ENCODE measurements at places on chromosomes 6 and 20.

DNA sequence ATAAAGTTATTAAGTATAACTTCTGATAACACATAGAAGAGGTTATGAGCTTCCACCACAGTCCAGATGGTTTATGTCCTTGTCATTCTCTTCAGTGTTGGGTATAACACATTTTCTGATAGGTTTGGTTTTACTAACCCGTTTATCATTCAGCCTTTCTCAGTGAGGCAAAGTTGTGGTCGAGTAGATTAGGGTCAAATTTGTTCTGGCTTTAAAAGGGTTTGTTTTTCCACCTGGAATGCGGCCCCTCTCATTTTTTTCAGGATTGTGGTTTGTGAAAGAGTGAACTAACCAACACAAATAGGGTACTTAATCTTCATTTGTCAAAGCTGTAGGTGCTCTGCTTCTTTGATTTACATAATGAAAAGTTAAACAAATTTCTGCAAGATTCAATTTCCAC is 204.2 kb upstream of the ASCC3 start:
- no peak for DNase-seq

- no peak for DNase-seq
Observed at GRCh38 chr20:53737396-53738038, 143.9 kb upstream of the ZNF217 start.

DNA sequence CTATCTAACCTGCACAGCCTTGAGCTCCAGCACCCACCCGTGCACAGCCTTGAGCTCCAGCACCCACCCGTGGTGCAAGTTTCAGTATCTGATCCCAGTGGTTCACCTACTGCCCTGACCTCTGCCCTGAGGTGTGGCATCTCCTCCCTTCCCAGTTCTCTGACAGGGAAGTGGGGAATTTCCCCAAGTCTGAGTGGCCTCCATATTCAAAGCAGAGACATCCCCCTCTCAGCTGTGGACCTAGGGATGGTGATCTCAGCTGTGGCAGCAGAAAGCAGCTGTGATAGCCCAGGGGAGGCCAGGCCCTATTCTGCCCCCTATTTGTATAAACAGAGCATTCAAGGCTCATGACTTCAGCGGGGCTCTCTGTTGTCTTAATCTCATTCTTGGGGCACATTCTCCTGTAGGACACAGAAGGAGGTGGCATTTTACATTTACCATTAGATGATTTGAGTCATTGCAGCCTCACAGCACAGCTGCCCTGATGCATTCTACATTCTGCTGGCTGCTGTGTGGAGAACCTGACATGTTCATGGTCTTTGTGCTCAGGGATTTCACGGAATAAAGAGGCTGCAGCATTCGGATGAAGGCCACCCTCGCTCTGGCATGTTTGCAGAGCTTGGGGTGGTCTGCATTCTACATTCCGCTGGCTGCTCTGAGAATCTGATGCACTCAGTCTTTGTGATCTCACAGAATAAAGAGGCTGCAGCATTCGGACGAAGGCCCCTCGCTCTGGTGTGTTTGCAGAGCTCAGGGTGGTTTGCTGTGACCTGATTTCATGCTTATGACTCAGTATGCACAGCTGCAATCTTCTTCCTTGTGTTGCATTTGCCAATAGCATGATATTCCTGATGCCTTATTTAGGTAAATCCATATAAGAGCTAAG is 16.9 kb downstream of the GPR31 start:
- DNase-seq: no peak

DNA sequence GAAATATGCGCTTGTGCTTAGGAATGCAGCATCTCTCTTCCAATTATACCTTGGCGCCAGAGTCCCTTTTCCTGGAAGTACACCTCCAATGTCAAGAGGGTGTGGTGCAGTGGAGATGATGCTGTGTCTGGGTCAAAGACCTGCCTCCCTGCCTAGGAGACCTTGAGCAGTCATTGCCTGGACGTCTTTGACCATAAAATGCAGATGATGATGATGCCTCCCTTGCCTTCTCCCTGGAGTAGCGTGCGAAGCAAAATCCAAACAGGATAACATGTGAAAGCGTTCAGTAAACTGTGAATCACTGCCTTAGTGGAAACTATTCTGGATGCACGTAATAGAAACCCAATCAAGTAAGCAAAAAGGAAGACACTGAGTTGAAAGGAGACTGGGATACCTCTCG is 97.4 kb upstream of the ARMC2 start:
- no peak for DNase-seq

DNA sequence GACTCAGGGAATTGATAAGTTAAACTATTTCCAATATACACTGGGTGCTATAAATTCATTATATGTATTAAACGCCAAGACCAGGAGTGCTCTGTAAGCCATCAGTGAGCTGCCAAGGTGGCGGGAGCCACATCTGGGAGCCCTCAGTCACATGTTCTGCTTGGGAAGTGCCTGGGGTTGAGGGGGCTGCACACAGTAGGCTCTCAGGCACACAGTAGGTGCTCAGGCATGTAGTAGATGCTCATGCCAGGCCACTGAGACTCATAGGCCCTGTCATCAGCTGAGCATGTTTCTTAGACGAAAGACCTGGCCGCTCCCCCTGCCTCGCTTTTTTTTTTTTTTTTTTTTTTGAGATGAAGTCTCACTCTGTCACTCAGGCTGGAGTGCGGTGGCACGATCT is 83.3 kb upstream of the BHLHE23 start:
- DNase-seq: no peak

DNA sequence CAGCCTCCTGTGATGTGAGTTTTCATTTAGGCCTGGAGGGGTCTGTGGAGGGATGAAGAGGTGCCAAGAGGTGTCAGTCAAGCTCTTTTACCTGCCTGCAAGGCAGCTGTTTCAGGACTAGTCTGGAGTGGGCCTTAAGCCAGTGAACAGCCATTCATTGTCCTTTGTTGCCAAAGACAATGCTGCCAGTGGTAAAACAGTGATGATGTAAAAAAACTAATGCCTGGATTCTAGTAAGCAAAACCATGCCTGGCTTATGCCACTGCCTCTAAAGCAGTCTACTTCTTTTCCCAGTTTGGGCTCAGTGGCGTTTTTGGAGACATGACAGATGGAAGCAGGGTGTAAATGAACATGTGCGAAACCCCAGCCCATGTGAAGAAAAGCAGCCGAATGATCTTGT is 93.5 kb upstream of the KCNK16 start:
- no peak for DNase-seq

- DNase-seq: no peak
Observed at GRCh38 chr6:52059821-52060220, 27.6 kb downstream of the PKHD1 start.

DNA sequence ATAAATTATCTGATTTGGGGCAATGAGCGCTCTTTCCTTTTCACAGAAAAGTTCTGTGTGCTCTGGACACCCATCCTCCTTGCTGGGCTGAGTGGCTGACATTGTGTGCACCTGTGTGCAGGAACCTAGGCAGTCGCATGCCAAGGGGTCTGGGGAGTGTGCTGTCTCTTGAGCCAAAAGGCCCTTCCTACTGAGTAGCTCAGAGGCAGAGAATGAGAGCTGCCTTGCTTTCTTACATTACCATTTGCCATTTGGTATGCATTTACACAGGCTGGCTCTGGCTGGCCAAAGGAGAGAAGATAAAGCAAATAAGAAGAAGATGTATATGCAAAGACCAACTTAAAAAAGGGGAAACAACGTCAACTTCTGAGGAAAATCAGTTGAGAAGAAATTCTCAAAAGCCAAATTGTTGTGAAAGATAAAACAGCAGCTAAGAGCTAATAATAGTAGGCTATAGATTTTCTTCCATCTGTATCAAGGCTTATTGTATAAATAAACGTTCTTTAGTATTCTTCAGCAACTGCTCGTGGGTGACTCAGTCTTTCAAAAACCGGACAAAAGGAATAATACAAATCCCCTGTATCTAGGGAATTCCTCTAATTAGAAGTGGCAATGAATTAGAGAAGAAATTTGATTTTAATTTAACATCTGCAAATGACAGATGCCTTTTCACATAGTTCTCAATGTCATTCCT is 121.9 kb downstream of the INSM1 start:
- DNase-seq: no peak

DNA sequence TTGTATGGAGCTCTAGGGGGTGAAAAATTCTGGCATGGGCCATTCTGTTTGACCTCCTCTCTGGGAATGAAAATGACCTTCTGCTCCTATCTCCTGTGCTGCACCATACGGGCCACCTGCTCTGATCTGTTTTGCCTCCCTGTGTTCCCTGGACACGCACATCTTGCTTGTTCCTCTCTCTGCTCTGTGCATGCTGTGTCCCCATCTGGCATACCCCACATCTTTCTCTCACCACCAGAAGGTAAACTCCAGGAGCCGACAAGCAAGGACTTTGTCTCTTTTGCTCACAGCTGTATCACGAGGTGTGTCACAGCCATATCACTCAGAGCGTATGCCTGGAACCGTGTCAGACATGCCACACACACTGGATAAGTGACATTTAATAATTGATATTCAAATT is 208.4 kb upstream of the DTNBP1 start:
- DNase-seq: no peak

- no peak for DNase-seq
Observed at GRCh38 chr6:109490713-109491112, 7.7 kb upstream of the ZBTB24 start.

DNA sequence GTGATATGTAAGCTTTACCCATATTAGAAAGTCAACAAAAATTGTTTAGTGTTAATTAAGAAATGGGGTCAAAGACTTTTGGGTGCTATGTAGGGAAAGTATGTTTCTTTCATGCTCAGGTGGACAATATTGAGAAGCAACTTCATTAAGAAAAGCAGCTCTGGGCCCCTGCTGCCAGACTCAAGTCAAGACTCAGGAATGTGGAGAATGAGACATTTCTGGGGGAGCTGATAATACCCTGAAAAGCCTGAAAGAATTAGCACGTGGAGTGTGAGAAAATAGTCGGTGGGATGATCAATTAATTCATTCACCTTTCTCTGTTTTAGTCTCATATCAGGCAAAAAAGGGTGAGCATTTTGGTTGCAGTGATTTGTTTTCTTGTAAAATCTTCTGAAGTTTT is 175.1 kb upstream of the IMPG1 start:
- DNase-seq: no peak

DNA sequence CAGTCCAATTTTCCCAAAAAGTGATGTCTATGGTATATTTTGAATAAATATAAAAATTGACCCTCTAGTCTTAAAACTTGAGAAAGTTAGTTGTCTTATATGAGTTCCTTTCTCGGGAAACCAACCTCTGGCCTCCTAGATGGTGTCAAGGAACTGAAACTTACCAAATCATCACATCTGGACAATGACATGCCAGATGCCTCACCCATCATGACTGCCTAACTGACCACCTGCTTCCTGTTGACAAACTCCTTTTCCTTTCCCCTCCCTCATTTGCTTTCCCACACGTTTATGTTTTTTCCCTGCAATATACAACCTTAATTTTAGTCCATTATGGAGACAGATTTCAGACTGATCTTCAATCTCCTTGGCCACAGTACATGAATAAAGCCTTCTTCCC is 731.0 kb downstream of the EPHA7 start:
- DNase-seq: no peak

DNA sequence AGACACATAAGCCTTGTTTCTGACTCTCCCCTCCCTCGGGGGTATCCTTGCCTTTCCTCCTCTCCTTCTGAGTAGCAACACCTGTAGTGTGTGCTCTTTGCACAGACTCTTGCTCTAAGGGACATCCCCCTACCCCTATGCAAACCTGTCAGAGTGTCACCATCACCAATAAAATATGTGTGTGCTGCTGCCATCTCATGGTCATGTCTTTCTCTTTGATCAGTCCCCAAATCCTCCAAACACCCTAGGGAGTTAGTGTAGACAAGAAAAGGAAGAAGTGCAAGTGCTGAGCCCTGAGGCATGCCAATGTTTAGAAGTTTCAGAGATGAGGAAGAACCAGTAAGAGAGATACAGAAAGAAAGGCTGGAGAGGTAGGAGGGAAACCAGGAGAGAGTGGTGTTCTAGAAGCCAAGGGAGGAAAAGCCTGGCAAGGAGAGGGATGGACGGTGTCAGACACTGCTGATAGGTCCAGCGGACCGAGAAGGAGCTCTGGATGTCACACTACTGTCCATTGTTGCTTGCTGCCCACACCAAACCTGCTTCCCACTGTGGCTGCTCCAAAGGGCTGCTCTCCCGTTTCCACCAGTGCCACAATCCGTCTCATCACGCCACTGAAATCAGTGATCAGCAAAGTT is 16.4 kb downstream of the TRMT6 start:
- no peak for DNase-seq

Data from HS-27A (cell line).